NCI-H774 (cell line): ENCODE measurements at places on chromosomes 2 and 18.

DNA sequence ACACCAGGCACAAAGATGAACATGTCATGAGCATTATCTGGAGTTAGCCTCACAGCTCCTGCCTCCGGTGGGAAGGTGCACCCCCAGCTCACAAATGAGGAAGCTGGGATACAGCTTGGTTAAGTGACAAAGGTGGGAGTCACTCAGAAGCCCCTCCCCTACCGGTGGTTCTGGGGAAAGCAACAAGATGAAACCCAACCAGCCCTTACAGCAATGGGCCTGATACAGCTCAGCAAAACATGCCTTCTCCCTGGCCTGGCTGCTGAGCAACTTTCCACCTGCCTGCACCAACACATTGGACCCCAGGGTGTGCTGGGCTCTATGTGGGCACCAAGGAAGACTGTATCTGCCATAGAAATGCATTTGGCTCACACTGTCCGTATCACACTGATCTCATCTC is 113.2 kb downstream of the GYPC start:
- DNase-seq = no peak

DNA sequence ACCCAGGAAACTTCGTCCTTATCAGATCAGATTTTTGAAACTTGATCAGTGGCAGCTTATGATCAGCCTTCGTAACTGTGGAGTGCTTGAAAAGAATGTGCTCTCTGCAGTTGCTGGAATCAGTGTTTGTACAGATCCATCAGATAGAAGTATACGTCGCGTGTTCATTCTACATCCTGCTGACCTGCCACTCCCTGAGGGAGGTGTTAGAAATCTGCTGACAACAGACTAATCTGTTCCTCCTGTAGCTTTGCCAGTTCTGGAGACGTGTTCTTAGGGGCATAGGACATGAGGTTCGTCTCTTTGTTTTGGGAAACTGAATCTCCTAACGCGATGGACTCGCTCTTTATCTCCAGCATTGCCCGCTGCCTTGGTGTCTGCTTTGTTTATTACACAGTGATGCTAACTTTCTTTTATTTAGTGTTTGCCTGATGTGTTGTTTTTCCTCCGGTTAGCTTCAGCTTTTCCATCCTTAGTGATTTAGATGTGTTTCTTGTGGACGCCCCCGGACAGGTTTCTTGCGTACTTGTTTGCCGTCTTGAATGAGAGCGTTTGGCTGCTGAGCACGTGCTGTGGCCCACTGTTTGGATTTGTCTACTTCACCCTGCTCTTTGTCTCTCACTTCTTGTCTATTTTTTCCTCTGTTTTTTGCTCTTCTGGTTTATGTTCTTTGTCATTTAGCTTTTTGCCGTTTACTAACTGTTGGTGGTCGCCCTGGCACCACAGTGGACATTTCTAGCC is 17.4 kb upstream of the GAL3ST2 start:
- DNase-seq = no peak

GRCh38 chr2:127917916-127918315 is 32.2 kb upstream of the AMMECR1L start:
- DNase-seq = no peak

- DNase-seq = no peak
These were observed 93.8 kb downstream of the SCG2 start for GRCh38 chr2:223508372-223508771.

GRCh38 chr18:41484069-41484468 is 471.0 kb upstream of the PIK3C3 start:
- peak; percentile 19 for DNase-seq

- no peak for DNase-seq
These were observed 89.6 kb downstream of the ACTR3 start for GRCh38 chr2:113979191-113980128.

DNA sequence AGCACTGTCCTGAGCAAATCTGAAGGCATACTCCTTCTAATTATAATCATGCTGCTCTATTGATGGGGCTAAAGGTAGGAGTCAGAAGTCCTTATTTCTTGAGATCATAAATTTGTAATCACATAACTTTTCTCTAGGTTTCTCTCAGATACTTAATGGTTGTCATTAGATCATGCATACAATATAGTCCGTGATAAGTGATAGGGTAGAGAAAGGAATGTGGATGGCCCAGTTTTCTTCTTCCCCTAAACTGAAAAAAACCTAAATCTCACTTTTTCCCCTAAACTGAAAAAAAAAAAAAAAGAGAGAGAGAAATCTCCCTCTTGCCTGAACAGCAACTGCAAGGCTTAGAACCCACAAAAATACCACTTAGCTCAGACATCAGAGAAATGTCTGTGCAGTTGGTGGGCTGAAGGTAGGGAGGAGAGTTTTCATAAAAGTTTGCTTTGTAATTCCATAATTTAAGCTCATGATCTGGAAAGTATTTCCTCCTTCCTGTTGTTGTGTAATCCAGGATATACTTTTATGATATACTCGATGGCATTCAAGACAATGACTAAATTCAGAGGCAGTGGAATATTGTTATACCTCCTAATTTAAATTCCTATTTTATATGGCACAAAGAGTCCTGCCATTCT is 79.3 kb upstream of the ITPRID2 start:
- no peak for DNase-seq

DNA sequence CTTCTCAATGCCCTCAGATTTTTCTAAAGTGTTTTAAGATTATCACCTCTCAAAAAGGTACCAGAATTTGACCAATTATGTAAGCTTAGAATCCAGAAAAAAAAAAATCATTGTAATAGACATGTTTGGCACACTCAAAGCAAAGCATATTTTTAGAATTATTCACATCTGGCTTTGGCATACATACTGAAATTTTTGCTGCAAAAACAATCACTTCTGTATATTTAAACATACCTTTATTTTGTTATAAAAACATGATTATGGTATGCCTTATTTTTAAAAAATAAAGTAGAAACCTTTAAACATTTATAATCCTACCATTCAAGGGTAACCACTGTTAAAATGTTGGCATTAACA is 143.3 kb downstream of the ESCO1 start:
- no peak for DNase-seq

DNA sequence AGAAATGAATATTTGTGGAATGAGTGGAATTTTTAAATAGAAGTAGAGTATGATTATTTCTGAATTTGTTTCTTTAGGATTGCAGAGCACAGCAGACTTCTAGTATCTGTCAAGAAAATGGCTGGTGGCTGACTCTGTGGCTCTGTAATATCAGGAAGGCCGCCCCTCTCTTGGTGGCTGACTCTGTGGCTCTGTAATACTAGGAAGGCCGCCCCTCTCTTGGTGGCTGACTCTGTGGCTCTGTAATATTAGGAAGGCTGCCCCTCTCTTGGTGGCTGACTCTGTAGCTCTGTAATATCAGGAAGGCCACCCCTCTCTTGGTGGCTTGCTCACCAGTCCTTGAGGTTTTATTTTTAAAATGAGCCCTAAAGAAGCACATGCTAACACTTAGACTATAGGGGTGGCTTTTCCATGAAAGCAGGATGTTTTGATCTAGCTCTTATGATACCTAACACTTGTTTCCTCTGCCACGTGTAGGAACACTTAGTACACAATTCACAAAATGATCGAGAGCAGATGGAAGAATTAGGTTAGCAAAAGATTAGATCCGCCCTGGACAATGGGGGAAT is 85.1 kb upstream of the TTC39C start:
- DNase-seq = no peak

GRCh38 chr2:3778851-3779495 is 75.6 kb downstream of the DCDC2C start:
- DNase-seq = no peak

- no peak for DNase-seq
These were observed 2.5 kb downstream of the KLF7 start for GRCh38 chr2:207163053-207163755.
